ENCODE measurements at places on chromosomes 4 and X.

DNA sequence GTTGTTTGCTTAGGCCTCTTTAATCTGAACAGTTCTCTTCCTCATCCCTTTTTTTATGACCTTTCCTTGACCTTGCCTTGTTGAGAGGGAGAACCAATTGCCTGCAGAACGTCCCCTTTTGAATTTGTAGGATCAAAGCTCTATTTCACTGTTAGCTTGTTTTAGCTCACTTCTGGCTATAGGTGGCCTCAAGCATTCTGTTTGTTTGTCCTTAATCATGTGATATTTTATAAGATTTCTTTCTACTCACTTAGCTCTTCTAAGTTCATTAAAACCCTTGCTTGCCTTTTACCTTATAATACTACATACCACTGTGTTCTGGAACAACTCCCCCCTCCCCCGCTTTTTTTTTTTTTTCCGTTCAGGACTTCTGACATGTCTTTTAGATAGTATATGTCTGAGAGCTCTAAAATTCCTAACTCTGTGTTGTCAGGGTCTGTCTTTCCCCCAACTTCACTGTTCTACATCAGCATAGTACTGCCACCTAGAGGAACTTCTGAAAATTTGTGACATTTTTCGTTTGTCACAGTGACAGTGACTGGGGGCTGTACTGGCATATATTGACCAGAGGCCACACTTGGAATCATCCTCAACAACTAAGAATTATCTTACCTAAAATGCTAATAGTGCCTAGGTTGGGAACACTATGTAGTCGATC is 128.5 kb downstream of the LARP7 start:
- no peak for DNase-seq

DNA sequence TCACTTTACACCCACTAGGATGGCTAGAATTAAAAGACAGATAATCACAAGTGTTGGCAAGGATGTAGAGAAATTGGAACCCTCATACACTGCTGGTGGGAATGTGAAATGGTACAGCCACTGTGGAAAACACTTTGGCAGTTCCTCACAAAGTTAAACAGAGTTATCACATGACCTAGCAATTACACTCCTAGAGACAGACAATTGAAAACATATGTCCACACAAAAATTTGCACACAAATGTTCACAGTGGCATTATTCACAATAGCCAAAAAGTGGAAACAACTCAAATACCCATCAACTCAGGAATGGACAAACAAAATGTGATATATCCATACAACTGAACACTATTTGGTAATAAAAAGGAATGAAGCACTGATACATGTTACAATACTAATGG is 5.7 kb downstream of the ZNF280C start:
- DNase-seq: no peak

DNA sequence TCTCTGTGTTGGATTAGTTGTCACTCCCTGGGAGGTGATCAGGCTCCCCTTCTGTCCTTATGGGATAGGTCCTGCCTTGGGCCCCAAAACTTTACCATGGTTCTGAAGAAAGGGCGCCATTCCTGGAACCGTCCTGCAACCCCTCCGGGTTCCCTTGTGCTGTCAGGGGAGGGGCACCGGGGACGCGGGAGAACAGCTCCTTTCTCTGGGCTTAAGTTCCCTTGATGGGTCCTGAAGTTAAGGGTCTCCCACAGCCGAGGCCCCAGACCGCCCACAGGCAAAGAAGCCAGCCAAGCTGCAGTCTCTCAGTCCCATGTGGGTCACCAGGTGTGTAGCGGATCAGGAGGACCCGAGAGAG is 44.8 kb downstream of the UGT2A3 start:
- no peak for DNase-seq

- no peak for DNase-seq
These were observed 34.5 kb upstream of the ALG13 start for GRCh38 chrX:111646515-111646914.

DNA sequence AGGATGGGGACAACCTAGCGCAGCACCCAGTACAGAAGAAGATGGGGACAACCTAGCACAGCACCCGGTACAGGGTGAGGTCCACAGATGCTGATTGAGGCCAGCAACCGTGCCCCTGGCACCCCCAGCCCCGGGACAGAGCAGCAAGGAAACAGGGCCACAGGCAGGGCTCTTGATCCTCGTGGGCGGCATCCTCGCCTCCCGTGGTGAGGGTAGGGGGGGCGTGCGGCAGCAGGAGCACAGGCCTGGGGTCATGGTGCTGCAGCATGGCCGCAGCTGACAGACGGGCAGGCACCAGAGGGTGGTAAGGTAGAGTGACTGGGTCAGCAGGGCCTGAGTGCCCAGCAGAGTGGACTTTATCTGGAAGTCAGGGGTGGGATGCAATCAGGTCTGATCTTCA is 89.5 kb downstream of the HMX1 start:
- no peak for DNase-seq

- DNase-seq: no peak
These were observed at the start of gene FAM13A for GRCh38 chr4:89056953-89057398. Gene FAM13A (minus strand): TSS chr4:89057185. CDS start chr4:89056964, 221 bp downstream.

- DNase-seq: no peak
These were observed 320.6 kb downstream of the ARHGAP10 start for GRCh38 chr4:148052448-148052847.

Data from stimulated activated CD8-positive, alpha-beta memory T cell treated with anti-CD3 and anti-CD28 coated beads, Interleukin-7, amount 100 ng/mL, for 1 hour (primary cell).